ENCODE measurements at places on chromosomes 3 and 15.

GRCh38 chr3:2684046-2684445 lies 426.1 kb downstream of the IL5RA start:
- no peaks in the 10 kb centered on the region for H3K4me1 ChIP-seq
- H3K4me3 ChIP-seq = no peak overlapping the region
- H3K36me3 ChIP-seq = no peaks in the 10 kb centered on the region
- no peak for DNase-seq
- H3K27ac ChIP-seq = no peak overlapping the region

DNA sequence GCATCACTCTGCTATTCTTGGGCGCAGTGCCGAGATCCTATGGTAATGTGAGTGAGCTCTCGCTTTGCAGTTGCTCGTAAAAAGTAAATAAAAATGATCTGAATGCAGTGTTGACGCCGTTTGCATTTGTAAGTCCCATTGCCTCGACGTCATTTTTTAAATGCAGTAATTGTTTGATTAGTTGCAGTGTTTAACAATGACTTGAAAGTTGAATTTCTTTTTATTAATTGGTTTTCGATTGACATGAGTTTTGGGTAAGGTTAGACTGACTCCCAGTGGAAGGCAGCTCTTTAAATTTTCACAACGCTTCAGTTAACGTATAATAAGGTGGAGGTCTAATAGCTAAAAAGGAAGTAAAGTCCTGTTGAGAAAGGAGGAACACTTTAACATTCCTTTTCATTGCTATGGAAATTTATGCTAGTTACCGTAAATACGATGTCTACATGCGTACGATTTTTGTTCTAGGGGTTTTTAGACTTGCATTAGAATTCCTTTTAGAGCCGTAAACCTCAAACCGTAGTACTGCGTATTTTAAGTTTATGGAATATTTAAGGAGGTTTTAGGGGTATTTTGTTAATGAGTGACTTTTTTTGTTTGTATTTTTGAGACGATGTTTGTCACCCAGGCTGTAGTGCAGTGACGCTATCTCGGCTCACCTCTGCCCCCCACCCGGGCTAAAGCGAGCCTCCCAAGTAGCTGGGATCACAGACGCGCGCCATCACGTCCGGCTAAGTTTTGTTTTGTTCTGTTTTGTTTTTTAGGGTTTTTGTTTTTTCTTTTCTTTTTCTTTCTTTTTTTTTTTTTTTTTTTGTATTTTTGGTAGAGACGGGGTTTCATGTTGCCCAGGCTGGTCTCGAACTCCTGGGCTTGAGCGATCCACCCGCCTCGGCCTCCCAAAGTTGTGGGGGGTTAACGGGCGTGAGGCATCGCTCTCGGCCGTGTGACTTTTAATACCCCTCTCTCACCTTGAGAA lies 1.4 kb downstream of the MORF4L1 start:
- H3K4me1 ChIP-seq = peaks cover 35% of the 10 kb centered on the region
- H3K36me3 ChIP-seq = no peaks in the 10 kb centered on the region
- peak overlapping the region; percentile 98 for H3K27ac ChIP-seq
- DNase-seq = peak; percentile 33

DNA sequence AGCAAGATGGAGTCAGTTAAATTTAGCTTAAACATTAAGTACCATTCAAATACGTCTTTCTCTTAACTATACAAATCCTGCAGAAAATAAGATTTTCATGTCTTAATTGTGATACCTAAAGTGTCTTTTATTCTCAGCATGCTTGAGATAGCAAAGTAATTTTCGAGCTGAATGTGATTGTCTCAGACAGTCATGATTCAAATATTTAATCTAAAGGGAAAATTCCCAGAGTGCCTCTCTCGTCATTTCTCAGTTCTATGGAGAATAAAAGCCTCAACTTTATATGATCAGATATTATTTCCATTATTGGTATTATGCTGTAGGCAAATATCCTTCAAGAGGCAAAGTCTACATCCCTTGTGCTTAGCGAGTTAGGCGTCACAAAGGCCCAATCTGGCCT lies 589.9 kb downstream of the TAFA4 start:
- H3K36me3 ChIP-seq = no peaks in the 10 kb centered on the region
- H3K4me3 ChIP-seq = no peak overlapping the region
- H3K4me1 ChIP-seq = no peaks in the 10 kb centered on the region
- H3K27me3 ChIP-seq = no peaks in the 10 kb centered on the region

GRCh38 chr3:28124882-28125281 lies 116.5 kb upstream of the CMC1 start:
- DNase-seq = no peak
- no peaks in the 10 kb centered on the region for H3K4me1 ChIP-seq
- no peaks in the 10 kb centered on the region for H3K36me3 ChIP-seq
- no peak overlapping the region for H3K4me3 ChIP-seq
- no peaks in the 10 kb centered on the region for H3K27me3 ChIP-seq
- no peak overlapping the region for H3K27ac ChIP-seq

DNA sequence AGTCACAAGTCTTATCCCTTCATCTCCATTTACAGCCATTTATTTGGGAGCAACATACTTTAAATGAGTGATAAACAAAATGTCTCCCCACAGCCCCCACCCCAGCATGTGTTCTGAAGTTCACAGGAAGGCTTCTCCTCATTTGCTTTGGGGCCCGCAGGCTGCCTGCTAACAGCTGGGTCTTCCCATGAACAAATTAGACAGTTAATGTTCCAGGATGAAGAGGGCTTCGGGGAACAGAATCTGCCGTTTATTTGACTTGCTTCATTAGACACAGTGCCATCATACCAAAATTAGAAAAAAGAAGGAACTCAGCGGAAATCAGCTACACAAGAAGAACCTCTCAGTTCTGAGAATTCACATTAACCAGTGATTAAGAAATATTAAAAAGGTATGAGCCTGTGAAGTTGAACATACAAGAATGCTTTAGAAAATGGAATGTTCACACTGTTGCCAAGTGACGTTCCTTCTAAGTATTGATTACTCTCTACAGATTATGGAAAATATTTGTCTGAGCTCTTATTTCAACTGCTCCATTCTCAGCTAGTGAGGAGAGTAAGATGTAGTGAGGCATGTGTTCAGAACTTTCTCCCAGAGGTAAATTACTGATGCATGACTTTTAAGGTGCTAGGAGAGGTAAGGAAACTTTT lies 107.5 kb upstream of the THBS1 start:
- no peak overlapping the region for H3K4me3 ChIP-seq
- H3K27ac ChIP-seq = no peak overlapping the region
- no peaks in the 10 kb centered on the region for H3K27me3 ChIP-seq
